ENCODE measurements at places on chromosomes 2 and 18. TPM values are rescaled to one million over a fixed set of nuclear protein-coding genes. Genes with fewer than 3 reads are reported as not detected.
A peak's percentile ranks its signal among the peaks of the same experiment; 100 is the strongest.

TXNDC2 gene
- polyA plus RNA-seq, result not detected

NT5DC4 gene
- 0.07 TPM for polyA plus RNA-seq

LYPD6B gene
- not detected for polyA plus RNA-seq

CPO gene
- polyA plus RNA-seq, result 0.07 TPM

TBR1 gene
- 0.03 TPM for polyA plus RNA-seq

LYPD6 gene
- polyA plus RNA-seq, result not detected

ASXL3 gene
- not detected for polyA plus RNA-seq

ALLC gene
- 0.04 TPM for polyA plus RNA-seq

APLF gene
- polyA plus RNA-seq, result 0.45 TPM

FAM110C gene
- 3.5 TPM for polyA plus RNA-seq

FOXD4L1 gene
- 0.18 TPM for polyA plus RNA-seq

B3GNT7 gene
- polyA plus RNA-seq, result 0.12 TPM

GPR17 gene
- polyA plus RNA-seq, result not detected

EVX2 gene
- polyA plus RNA-seq, result not detected

SCN3A gene
- not detected for polyA plus RNA-seq

OTX1 gene
- polyA plus RNA-seq, result 1.0 TPM

SERPINB13 gene
- not detected for polyA plus RNA-seq

POLR1B gene
- polyA plus RNA-seq, result 18.3 TPM

CYP27C1 gene
- not detected for polyA plus RNA-seq

- H3K4me1 ChIP-seq, result peaks cover 5% of the 10 kb centered on the region
- H3K27me3 ChIP-seq, result no peaks in the 10 kb centered on the region
- peak; percentile 64 for DNase-seq
- H3K36me3 ChIP-seq, result no peaks in the 10 kb centered on the region
These were observed 20.7 kb upstream of the DNAH6 start for GRCh38 chr2:84495539-84496146.

DNA sequence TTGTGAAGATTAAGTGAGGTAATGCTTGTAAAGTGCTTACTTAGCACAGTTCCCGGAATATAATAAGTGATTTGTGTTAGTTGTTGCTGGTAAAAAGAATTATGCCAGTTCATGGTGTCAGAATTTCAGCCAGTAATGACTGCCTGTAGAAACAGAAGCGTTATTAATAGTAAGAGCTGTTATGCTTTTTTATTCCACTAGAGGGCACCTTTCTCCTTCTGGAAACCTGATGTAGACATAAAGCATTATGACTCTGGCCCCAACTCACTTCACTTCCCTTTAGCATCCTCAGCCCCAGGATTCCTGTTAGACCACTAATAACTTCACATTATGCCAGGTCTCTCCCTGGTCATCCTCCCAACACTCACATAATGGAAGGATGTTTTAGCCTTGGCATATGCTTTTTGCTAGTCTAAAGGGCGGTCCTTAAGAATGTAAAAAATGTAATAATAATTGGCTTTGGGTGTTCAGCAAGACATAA lies 34.9 kb downstream of the C18orf54 start:
- no peaks in the 10 kb centered on the region for H3K36me3 ChIP-seq
- H3K4me3 ChIP-seq, result no peak overlapping the region
- H3K27me3 ChIP-seq, result no peaks in the 10 kb centered on the region
- DNase-seq, result peak; percentile 52
- H3K4me1 ChIP-seq, result peaks cover 25% of the 10 kb centered on the region

GRCh38 chr2:109345653-109346480 lies 216.9 kb downstream of the SH3RF3 start:
- DNase-seq, result no peak
- no peaks in the 10 kb centered on the region for H3K36me3 ChIP-seq
- H3K4me1 ChIP-seq, result no peaks in the 10 kb centered on the region
- H3K27me3 ChIP-seq, result peaks cover 2% of the 10 kb centered on the region

GRCh38 chr2:239006622-239007285 lies 158.9 kb downstream of the TWIST2 start:
- H3K27me3 ChIP-seq, result peaks cover 16% of the 10 kb centered on the region
- DNase-seq, result no peak
- H3K4me1 ChIP-seq, result no peaks in the 10 kb centered on the region
- H3K4me3 ChIP-seq, result no peak overlapping the region

- no peaks in the 10 kb centered on the region for H3K36me3 ChIP-seq
- no peaks in the 10 kb centered on the region for H3K27me3 ChIP-seq
- H3K4me1 ChIP-seq, result no peaks in the 10 kb centered on the region
- H3K27ac ChIP-seq, result no peak overlapping the region
- no peak for DNase-seq
These were observed 148.7 kb downstream of the CALCRL start for GRCh38 chr2:187299122-187299906.

DNA sequence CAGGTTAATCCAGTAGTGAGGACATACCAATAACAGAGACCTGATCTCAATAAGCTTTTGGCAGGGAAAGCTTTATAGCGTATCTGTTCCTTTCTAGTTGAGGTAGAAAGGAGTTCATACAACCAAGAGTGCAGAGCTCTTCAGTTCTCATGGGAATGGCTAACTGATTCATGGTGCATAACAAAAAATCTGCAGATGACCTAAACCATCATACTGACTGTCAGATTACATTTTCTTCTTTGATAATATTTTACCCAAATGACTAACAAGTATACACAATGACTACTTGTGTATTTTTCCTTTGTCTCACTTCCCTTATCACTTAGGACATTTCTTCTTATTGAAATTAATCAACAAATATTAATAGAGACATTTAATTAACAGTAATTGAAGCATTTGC lies 140.0 kb upstream of the SERTAD2 start:
- peaks cover 31% of the 10 kb centered on the region for H3K27me3 ChIP-seq
- no peak for DNase-seq
- no peak overlapping the region for H3K4me3 ChIP-seq
- peaks cover 23% of the 10 kb centered on the region for H3K4me1 ChIP-seq
- no peak overlapping the region for H3K27ac ChIP-seq

DNA sequence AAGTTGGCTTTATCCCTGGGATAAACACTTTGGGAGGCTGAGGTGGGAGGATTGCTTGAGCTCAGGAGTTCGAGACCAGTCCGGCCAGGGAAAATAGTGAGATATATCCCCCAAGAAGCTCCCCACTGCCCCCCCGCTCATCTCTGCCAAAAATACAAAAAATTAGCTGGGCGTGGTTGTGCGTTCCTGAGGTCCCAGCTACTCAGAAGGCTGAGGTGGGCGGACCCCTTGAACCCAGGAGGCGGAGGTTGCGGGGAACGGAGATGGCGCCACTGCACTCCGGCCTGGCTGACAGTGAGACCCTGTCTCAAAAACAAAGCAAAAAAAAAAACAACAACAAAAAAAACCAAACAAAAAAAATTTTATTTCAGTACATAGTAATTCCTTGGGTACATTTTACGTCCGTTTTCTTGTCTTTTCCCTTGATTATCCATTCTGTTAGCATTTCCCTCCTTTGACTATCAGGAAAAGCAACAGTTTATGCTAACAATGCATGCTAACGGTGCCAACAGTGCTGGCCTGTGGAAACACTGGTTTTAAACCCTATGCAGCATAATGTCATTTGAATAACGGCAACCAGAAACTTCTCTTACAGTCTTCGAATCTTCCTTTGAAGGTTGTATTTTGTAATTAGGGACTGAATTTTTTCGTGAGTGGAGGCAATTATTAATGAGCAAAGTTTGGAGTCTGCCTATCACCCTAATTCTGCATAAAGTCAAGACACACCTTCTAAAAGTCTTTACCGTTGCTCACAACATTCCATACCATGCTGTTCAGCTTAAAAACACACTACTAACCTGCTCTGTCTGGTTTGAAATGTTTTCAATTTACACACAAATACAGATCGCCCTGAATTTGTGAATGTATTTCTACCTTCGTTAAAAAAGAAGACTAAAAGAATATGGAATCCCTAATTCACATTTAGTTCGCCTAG lies 721 bp upstream of the MIB1 start:
- H3K27ac ChIP-seq, result peak overlapping the region; percentile 97
- H3K4me1 ChIP-seq, result peaks cover 47% of the 10 kb centered on the region
- peak overlapping the region; percentile 31 for H3K4me3 ChIP-seq

DNA sequence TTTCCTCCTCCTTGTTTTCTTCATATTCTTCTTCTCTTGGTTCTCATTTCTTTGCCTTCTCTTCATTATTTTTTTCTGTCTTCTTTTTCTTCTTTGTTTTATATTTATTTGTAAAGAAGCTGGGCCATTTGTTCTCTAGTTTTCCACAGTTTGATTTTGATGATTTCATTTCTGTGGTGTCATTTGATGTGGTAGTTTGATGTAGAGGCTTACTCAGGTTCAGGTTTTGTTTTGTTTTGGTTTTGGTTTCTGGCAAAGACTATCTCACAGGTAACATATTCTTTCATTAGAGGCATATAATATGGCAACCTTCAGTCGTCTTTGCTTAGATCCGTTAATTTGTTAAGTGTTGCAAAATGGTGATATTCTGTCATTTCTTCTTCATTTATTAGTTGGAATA lies 75.3 kb downstream of the BABAM2 start:
- H3K36me3 ChIP-seq, result no peaks in the 10 kb centered on the region
- DNase-seq, result no peak
- H3K4me3 ChIP-seq, result no peak overlapping the region

DNA sequence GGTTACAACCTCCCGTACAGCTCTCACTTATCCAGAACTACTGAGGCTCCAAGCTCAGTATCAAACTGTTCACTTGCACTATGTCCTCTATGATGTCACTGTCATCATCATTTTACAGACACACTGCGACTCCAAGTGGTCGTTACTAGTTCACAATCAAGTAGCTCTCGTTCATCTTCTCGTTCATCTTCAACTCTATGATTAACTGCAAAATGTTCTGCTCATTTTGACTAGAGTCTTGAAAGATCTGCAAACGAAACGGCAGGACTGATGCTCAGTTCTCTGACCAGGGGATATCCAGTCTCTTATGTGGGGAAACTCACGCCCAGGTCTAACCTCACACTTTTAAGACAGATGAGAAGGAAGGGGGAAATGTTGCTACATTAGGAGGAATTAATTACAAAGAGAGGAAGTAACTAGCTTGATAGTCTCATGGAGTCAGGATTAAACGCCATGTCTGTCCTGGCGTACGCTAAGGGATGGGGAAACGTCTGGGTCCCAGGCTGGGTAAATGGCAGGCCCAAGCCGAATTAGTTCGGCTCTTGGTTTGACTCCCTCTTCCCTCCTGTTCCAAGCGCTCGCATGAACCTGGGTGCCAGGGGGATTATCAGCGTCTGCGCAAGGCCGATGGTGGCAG lies 794 bp upstream of the CHCHD5 start:
- H3K36me3 ChIP-seq, result peaks cover 8% of the 10 kb centered on the region
- peaks cover 40% of the 10 kb centered on the region for H3K4me1 ChIP-seq
- peak overlapping the region; percentile 97 for H3K27ac ChIP-seq
- H3K4me3 ChIP-seq, result peak overlapping the region; percentile 87
- peaks cover 4% of the 10 kb centered on the region for H3K27me3 ChIP-seq

GRCh38 chr2:56132138-56132537 lies 51.7 kb upstream of the CCDC85A start:
- no peak overlapping the region for H3K4me3 ChIP-seq
- no peaks in the 10 kb centered on the region for H3K36me3 ChIP-seq
- no peaks in the 10 kb centered on the region for H3K27me3 ChIP-seq
- peak; percentile 60 for DNase-seq

DNA sequence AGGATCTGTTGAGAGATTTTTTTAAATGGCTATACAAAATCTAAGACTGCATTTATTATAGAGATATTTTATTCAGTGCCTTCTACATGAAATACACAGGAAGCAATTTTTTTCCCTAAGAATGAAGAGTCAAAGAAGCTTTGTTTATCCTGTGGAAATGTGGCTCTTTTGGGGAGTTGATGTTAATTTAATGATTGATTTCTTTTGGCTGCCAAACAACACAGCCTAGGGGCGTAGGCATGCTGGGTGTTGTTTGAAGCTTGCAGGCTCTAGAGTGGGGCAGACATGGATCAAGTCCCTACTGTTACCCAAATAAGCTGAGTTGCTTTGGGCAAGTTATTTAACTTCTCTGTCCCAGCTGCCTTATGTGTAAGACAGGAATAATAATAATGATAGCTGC lies 21.1 kb upstream of the PLEK start:
- peaks cover 15% of the 10 kb centered on the region for H3K27me3 ChIP-seq
- no peak for DNase-seq
- H3K27ac ChIP-seq, result no peak overlapping the region
- H3K4me3 ChIP-seq, result no peak overlapping the region

DNA sequence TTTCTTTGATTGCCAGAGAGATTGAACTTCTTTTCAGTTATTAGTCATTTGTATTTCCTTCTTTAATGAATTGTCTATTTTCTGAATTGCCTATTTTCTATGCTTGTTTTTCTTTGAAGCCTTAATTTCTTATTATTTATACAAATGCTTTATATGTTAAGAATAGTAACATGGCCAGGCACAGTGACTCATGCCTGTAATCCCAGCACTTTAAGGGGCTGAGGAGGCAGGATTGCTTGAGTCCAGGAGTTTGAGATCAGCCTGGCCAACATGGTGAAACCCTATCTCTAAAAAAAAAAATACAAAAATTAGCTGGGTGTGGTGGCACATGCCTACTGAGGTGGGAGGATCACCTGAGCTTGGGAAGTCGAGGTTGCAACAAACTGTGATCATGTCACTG lies 4.7 kb upstream of the RAB11FIP5 start:
- peaks cover 40% of the 10 kb centered on the region for H3K4me1 ChIP-seq
- H3K27me3 ChIP-seq, result no peaks in the 10 kb centered on the region
- no peak for DNase-seq
- no peak overlapping the region for H3K27ac ChIP-seq

GRCh38 chr2:128303095-128303791 lies 15.4 kb downstream of the HS6ST1 start:
- H3K4me3 ChIP-seq, result no peak overlapping the region
- H3K4me1 ChIP-seq, result peaks cover 53% of the 10 kb centered on the region
- DNase-seq, result no peak
- H3K27ac ChIP-seq, result no peak overlapping the region

DNA sequence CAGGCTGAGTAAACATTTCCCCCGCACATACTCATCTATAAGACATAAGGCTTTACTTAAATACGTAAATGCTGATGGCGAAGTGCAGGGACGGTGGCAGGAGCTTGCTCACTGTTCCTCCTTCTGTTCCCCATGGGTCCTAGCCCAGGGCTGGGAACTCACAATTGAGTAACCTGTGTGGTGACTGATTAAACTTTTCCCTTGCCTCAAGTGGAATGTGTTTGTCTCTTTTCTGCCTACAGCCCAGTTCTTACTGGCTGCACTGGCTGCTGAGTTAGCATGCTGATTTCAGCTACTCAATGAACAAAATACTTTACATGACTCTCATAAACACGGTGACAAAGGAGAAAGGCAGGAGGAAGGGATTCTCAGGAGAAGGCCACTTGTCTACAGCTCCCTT lies 87.3 kb downstream of the MARCO start:
- DNase-seq, result no peak
- H3K4me1 ChIP-seq, result no peaks in the 10 kb centered on the region
- H3K27me3 ChIP-seq, result no peaks in the 10 kb centered on the region
- no peak overlapping the region for H3K4me3 ChIP-seq
- no peaks in the 10 kb centered on the region for H3K36me3 ChIP-seq

DNA sequence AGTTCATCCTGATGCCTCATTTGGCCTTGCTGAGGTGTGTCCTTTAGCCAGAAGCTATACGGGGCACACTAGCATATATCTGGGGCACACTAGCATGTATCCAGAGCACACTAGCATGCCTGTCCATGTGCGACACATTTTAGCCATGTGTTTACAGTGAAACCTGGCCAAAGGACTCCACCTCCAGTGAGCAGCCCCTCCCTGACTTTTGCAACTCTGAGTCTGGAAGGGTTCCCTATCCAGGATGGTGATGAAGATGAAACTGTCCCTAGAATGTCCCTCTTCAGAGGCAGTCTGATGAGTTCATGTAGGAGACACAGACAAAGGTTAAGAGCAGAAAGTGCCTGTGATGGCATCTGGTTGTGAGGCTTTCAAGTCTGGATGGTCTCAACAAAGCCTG lies 61.4 kb upstream of the LGALSL start:
- H3K4me3 ChIP-seq, result no peak overlapping the region
- H3K4me1 ChIP-seq, result peaks cover 36% of the 10 kb centered on the region
- no peak for DNase-seq
- no peaks in the 10 kb centered on the region for H3K36me3 ChIP-seq
